ENCODE measurements at places on chromosomes 5 and 9.

DNA sequence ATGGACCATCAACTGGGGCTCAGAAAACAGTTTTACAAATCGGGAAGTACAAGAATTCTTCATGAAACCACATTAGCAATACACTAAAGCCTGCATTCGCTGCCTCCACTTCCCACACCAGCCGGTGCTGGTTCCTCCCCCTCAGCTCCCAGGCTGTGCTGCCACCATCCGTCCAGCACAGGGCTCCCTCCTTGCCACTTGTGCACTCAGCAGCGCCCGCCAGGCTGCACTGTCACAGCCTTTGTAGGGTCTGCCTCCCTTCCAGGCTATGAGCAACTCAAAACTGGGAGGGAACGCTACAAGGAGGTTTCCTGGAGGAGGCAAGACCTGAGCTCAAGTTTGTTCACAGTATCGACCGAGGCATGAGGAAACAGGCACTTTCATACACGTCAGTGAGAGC lies 7.7 kb downstream of the MAPK9 start:
- DNase-seq = no peak

DNA sequence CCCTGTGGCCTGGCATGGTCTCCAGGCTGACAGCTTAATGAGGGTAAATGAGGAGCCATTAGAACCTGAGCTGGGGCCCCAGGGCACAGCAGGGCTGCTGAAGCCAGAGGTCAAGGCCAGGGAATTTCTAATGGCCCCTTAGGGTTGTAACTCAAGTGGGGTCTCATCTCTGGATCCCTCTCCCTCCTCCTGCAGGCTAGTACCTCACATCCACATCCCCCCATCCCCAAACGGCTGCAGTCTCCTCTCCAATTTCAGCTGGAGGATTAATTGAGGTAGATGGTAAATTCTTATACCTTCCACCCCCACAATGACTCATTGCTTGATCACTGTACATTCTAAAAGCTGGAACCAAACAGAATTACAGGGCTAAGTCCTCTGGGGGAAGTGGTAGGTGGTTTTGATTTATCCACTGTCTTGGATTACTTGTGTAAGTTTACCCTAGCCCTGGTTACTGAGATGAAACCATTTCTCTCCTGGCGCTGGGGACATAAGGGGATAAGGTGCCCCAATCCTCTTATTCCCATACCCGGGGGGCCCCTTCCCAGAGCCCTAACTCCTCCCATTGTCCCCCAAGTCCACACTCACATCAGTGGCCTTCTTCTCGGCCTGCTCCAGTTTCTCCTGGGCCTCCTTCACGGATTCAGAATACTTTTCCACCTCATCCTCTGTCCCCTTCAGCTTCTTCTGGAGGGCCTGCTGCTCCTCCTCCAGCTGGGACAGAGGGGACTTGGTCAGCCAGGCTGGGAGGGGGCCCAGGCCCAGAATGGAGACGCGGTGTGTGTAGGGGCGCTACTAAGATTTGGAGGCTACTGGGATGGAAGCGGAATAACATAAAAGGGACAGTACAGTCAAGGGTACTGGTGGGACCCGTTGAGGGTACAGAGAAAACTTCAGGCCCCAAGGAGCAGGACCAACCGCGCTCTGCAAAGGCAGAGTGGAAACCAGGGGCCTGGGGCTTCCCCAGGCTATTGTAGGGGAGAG lies 875 bp downstream of the TPM2 start:
- no peak for DNase-seq

- DNase-seq = no peak
Observed at GRCh38 chr5:55699041-55699688, 13.0 kb downstream of the SLC38A9 start.

- no peak for DNase-seq
Observed at GRCh38 chr9:99475401-99476065, 253.5 kb downstream of the SEC61B start.

DNA sequence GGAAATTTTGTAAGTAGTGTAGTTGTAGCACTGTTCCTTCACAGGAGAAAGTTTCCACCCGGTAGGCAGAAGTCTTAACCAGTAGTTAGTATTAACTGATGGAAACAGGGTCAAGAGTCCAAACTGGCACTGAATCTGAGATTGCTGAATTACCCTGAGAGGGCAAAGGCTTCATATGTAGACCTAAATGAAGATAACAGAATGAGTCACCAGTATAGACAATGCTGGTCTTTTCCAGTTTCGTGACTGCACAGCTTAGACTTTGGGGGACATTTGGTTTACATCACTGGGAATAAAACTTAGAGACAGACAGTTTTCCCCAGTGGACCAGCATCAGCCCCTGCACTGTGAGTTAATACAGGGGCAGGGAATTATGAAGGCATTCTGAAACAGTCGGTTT lies 60.5 kb downstream of the PCSK5 start:
- DNase-seq = no peak

DNA sequence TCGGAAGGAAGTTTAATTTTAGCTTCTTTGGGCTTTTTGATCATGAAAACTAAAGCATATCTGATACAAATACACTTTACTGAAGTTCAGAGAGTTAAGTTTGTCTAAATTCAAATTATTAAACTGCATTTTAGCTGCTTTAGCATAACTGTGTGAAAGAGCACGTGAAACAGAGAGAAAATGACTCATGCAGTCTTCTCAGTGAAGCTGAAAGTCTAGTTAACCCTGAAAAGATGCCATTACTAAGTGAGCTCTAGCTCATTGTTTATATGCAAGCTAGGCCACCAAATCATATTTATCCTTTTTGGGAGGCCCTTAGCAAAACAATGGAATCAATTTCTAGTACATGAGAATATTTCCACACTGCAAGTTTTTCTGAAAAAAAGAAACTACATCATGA lies 27.6 kb downstream of the TPD52L3 start:
- DNase-seq = no peak

- no peak for DNase-seq
Observed at GRCh38 chr9:35464141-35465025, 25.5 kb upstream of the RUSC2 start.
